Foreskin fibroblast (primary cell): ENCODE measurements at places on chromosomes 1 and 21.

- no peak for DNase-seq
Observed at GRCh38 chr1:158124034-158124433, 56.7 kb upstream of the CD1D start.

DNA sequence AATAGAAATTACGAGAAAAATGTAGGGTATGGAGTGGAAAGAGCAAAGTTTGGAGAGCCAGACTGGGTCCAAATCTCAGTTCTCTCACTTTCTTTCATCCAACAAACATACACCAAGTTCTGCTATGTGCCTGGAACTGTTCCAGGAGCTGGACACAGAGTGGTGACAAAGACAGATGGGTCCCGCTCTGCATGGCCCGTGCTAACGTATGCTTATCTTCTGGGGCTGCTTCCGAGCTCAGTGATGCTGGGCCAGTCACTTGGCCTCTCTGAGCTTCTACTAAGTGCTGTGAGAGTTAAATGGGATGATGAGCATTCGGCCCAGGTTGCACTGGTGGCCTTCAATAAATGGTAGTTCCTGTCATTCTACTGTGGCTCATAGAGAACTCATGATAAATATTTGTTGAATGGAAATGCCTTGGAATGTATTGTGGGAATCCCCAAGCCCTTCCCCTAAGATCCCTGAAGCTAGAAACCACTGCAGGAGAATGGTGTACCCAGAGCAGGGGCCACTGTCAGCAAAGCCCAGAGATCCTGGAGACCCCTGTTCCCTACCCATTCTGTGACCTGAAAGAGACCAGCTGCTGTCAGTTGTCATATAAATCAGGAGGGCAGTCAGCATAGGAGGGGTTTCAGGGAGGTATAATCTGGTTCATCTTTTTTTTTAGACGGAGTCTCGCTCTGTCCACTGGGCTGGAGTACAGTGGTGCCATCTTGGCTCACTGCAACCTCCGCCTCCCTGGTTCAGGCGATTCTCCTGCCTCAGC is 3.8 kb downstream of the LEMD1 start:
- no peak for DNase-seq

DNA sequence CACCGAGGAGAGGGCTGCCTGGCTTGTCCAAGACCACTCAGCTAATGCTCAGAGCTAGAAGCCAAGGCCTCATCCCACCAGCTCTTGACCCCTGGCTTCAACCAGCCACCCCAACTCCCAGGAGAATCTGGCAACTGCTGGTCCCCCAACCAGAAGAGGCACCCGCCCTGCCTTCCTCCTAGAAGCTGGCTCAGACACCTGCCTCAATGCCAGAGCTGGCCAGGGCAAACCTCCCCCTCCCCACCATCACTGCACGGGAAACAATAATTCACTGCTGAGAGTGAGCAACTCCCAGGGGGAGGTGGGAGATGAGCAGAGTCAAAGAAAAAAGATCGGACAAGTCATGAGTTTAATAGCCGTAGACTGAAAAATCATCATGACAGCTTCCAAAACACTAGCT is 3.3 kb downstream of the CHD5 start:
- DNase-seq = no peak

DNA sequence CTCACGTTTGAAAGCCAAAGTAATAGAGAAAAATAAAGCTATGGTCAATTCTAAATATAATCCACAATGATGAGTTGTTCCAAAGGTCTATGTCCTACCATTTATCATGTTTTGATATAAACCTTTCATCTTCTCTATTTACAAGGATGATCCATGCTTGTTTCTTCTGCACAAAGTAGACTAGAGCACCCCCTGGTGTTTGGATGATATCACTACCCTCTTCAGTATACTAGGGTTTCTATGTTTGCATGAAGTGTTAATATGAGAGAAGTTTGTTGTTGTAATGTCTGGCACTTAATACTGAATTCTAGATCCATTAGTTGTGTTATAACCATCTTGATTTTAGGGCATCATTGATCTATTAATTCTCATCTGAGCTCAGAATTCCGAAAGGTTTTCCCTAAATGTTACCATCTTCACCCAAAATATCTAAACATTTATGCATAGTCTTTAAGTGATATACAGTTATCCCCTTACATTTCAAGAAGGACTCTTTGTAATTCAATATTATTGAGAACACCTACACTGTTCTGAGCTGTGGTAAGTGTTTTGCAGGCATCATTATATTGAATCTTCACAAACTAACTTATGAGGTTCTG is 21.1 kb downstream of the CLDN8 start:
- DNase-seq = no peak

DNA sequence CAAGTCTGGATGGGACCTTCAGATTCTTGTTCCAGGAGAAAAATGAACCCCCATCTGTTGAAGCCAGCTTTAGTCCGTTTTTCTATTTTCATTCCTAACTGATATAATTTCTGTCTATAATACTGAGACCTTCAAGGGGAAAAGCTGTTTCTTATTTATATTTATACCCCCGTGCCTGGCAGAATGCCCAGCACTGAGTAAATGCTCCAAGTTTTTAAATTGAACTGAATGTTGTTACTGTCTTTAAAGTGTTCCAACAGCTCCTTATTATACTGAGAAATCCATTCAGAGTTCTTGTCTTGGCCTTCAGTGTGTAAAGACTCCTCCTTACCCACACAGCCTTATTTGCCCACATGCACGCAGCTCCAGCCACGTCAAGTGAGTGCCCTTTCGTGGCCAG is 178.6 kb upstream of the HMGB4 start:
- DNase-seq = peak; percentile 7
